Fibroblast of the aortic adventitia (primary cell): ENCODE measurements at places on chromosomes 2 and 18.

DNA sequence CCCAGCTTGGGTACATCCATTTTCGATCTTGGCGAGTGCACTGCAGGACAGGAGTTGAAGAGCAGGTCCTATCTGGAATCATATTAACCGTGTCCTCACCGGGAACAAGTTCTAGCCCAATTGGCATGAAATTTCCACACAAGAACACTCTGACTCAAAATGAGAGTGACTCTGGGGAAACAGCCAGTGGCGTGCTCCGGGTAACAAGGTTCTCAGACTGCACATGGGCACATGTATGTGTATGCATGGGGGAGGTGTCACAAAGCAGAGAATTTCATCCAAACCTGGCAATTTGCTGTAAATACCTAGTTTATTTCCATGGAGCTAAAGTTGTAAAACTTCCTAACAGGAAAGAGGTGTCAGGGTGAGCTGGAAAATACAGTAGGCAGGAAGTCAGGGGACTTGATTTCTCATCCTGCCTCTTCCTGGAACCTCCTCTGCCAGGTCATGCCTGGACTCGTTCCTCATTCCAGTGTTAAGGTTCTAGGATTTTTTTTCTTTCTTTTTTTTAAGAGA is 1.7 kb downstream of the TUBB6 start:
- DNase-seq = no peak

DNA sequence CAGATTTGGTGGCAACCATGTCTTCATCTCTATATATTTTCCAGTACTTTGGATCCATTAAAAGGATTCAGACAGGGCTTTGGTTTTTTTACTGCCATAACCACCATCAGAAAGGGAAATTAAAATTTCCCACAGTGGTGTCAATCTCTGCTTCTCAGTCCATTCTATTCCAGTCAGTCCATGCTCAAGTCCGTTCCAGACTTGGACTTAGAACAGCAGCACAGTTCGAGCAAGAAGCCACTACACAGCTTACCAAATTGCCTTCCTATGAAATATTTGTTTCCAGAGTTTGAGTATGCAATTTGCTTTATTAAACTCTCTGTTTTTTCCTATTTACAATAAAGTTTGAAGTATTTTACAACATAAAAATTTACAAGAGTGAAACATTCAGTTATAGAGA is 306.5 kb upstream of the GULP1 start:
- DNase-seq = no peak

DNA sequence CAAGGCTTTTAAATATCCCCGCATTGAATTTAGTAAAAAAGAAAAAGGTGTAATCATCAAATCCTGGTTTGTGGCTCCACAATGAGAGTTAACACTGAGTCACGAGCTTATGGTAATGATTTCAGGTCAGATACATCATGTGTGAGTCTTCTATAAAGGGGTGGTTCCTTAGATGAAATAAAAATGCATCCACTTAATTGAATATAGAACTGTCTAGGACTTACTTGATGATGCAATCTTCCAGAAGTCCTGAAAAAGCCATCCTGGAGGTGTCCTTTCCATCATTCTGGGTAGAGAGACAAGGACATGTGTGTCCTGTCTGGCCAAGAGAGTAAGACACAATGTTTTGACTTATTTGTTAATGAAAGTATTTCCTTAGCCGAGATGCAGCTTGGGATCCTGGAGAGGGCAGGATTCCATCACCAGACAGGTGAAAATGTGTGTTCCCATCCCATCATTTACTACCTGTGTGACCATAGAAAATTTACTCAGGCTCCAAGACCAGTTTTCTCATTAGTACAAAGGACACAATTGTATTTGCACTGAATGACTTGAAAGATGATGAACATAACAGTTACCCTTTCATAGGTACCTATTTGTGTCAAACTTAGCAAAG is 1539.8 kb upstream of the PIK3C3 start:
- no peak for DNase-seq

DNA sequence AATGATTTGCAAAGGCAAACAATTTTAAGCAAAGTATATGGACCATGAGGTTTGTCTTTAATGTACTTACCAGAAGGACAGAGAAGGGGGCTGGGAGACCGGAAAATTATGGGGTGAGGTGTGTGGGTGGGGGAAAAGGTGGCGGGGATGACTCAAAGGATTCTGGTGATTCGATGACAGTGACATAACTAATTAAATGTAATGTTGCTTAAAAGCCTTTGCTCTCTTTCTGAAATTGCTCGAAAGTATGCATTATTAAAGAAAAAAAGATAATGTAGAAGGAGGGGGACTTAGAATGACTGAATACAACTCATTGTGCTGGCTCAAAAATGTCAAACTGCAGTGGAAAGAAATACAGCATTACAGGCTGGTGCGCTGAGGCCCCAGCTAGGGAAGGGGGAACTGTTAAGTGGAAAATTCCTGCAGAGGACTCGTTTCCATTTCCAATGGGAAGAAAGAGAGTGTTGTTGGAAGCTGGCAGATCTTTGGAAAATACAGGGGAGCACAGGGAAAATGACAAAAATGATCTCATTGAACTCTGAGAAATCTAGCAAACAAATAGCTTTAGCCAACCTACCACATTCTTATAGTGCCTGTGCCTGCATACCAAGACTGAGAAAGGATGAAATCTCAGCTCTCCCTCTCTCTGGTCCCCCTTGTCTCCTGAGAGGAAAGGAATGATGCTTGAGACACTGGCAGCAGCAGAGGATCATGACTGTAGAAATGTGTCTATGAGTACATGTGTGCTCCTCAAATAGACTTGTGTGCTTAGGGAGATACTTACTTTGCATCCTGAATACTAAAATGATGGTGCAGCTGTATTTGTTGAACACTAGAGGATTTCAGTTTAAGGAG is 632.4 kb downstream of the NYAP2 start:
- peak; percentile 38 for DNase-seq

DNA sequence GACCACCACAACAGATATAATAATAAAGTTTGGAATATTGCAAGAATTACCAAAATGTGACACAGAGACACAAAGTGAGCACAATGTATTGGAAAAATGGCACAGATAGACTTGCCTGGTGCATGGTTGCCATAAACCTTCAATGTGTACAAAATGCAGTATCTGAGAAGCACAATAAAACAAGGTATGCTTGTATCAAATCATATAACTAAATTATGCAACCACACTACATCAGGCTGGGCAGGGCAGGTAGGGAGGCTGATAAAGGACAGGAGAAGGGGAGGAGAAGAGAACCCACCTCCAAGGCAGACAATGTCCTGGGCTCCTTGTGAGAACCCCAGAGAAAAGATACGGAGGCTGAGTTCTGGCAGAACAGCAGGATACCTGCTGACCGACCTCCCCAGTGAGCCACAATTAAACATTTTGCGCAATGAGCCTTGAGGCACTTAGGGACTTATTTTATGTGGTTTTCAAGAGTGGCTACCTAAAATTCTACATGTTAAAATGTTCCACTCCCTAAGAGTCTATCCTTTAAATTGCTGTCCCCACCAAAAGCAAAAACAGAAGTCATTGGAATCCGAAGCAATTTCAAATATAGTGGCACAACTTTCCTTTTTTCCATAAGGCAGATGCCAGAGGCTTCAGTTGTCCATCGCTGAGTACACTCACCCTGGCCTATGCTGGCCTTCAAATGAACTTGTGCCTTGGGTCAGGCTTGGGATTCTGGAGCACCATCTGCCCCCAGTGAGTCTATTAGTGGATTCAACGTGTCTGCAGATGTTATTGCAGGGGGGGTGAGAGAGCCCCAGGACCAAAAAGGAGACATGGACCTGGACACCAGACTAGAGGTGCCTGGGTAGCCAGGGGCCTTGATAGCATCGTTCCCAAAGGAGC is 16.8 kb downstream of the WDFY1 start:
- no peak for DNase-seq

- no peak for DNase-seq
Observed at GRCh38 chr18:48991676-48992075, 40.9 kb upstream of the SMAD7 start.

- DNase-seq = peak; percentile 83
Observed at GRCh38 chr2:174153757-174154680, 94.3 kb downstream of the OLA1 start.

DNA sequence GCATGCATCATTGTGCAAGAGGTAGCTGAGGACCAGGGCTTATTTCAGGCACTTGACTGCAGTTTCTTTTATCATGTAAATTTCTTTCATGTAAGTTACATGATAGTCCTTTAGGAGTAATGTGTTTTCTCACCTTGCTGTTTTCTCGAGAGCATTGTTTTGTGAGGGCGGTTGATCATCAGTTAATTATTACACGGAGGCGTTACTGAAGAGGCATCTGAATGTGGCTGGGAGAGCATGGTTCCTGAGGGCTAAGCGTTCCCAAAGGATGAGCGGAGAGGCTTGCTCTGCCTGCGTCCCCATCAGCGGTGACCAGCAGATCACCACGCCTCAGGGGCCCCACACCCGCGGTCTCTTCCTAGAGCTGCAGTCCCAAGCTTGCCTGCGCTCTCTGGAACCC is 156.1 kb upstream of the NFATC1 start:
- no peak for DNase-seq

DNA sequence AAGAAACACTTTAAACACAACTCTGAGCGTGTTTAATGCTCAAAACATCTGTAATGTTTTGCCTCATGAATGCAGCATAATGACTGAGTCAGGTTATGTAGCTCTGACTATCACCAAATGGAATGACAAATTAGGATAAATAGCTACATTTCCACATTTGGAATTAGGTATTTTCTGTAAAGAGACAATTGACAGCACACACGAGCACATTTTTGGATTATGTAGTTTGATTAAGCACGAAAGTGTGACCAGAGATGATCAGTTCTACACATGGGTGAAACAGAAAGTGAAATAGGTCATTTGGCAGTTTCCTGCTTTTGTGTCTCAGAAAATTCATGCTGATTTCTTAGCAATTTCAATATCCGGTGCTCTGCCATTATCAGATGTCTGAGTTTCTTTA is 29.0 kb downstream of the LPIN1 start:
- DNase-seq = peak; percentile 39

DNA sequence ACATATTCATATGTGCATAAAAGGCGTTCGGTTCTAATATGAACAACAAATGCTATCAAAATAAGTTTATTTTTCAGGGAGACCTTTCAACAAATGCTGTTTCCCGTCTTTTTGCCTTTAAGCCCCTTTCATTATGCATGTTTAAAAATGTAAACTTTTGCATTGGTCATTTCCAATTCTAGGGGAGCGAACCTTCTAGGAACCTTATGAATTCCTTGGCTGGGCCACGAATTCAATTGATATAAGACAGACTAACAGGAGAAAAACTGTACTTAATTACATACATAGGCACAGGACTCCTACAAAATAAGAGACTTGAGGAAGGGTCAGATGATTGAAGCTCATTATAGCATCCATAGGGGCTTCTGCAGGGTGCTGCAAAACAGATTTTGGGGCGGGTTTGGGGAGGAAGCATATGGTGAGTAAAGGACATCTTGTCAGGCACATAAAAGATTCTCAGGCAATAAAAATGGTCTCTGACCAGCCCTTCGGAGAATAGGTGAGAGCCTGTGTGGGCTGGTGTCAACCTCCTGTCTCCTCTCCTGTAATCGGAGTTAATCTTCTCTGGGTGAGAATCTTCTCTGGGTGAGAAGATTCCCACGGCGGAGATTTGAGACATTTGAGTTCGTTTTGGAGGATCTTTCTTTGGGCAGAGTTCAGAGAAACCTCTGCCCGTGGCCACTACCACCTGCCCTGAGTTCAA is 1.7 kb downstream of the TNFRSF11A start:
- DNase-seq = no peak

- peak; percentile 6 for DNase-seq
Observed at GRCh38 chr2:198662905-198663304, 794.8 kb downstream of the SATB2 start.

- DNase-seq = no peak
Observed at GRCh38 chr2:30122362-30122761, 24.4 kb upstream of the YPEL5 start.

DNA sequence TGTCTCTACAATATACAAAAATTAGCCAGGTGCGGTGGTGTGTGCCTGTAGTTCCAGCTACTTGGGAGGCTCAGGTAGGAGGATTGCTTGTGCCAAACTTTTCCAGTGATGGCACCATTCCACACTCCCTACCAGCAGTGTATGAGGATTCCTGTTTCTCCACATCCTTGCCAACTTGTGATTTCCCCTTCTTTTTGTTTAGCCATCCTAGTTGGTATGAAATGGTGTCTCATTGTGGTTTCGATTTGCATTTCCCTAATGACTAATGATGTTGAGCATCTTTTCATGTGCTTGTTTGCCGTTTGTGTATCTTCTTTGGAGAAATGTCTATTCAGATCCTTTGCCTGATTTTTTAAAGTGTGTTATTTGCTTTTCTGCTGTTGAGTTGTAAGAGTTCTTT is 41.0 kb downstream of the EPB41L5 start:
- no peak for DNase-seq

- DNase-seq = no peak
Observed at GRCh38 chr2:178191004-178191508, 3.3 kb upstream of the OSBPL6 start.

DNA sequence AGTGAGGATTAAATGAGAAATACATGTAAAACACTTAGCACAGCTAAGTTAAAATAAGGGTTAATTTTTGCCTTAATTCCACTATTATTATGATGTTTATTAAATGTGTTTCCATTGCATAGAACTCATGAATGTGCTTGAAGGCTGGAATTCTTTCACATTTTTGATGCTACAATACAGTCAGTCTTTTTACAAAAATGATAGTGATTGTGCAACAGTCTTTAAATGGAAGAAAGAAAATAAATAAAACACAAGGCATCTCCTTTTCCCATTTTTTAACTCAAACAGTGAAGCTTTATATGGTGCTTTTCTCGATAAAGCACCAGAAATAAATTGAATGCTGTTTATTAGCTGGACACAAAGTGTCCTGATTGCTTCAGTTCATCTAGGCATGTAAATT is 123.9 kb downstream of the MAP2 start:
- no peak for DNase-seq

- DNase-seq = peak; percentile 58
Observed at GRCh38 chr2:135056790-135057189, 4.7 kb downstream of the RAB3GAP1 start.

- DNase-seq = no peak
Observed at GRCh38 chr2:9767656-9768281, 75.5 kb upstream of the TAF1B start.

DNA sequence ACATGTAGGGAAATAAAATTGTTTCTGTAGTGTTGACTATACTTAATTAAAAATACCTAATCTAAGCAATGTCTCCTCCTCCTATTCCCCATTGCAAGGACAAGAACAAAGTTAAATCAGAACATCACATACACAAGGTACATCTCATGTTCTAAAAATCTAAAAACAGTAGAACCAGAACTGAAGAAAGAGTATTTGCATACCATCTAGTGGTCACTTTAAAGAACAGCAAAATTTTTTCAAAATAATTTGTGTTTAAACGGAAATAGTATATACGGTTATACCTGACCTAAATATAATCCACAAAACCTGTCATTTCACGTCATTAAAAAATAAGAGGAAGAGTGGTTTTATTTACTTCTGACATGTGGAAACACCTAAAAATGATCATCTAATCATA is 294.3 kb upstream of the KCNH7 start:
- DNase-seq = peak; percentile 13
